ENCODE measurements at places on chromosomes 12 and 14.
A peak's percentile ranks its signal among the peaks of the same experiment; 100 is the strongest.

GRCh38 chr12:124120739-124121138, 147.7 kb downstream of the ZNF664 start:
- DNase-seq = no peak

GRCh38 chr12:54419088-54419887, at the start of gene ITGA5:
Gene ITGA5, minus strand, starts transcription at chr12:54419266. Its CDS starts 68 bp downstream, at chr12:54419198.
- peak; percentile 51 for DNase-seq

DNA sequence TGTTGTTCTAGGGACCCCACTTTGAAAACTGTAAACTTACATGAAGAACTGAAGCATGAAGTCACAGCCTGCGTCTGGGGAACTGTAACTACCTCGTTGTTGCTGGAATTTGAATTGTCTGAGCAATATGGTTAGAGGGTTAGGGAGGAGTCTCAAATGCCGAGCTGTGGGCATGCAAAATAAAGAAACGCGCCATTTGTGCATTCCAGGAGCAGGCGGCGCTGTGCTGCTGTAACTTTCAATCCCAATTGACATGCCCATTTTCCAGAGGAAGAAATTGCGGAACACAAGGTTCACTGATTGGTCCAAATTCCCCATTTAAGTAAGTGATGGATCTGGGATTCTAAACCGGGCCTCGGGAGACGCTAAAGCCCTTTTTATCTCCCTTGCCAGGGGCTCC, 61.3 kb downstream of the ZNF664 start:
- no peak for DNase-seq

DNA sequence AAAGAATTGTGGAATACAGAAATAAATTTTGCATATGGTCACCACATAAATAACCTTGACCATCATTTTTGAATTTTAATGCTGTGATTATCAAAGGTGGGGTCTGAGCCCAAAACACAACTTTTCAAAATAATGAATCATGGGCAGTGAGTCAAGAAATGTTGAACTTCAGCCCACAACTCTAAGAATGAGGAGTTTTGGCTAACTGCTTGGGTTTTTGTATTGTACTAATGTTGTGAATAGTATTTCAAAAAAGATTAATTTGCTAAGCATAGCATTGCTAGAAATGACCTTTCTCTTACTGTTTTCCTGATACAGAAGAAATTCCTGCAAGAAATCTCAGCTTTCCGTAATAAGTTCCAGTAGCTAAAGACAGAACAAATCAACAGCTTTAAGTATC, 24.4 kb upstream of the YARS2 start:
- peak; percentile 42 for DNase-seq

- peak; percentile 33 for DNase-seq
Observed at GRCh38 chr12:58159941-58160340, 218.6 kb downstream of the ATP23 start.

DNA sequence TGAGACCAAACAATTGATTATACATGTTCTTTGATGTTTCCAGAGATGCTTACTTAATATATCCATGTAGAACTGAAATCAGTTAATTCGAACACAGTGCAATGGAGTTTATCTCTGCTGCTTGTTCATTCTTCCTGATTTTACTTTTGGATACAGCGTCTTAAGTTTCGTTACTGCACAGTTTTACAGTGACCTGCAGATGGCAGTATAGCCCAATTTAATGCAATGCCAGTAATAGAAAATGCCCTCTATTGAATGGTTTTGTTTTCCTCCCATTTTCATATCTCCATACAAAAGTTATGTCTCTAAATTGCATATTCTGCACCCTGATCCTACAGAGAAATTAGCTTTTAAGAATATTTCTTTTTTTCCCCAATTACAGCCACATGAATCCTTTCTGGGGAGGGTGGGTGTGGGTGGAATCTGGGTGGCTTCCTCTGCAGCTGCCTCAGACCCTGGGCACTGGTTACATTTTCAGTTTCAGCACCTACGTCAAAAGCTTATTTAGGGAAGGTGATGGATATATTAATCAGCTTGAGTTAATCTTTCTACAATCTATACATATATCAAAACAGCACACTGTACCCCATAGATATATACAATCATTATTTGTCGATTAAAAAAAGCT, 101.1 kb upstream of the DCD start:
- DNase-seq = peak; percentile 12

GRCh38 chr12:78236264-78236663, 405.6 kb downstream of the NAV3 start:
- peak; percentile 12 for DNase-seq

DNA sequence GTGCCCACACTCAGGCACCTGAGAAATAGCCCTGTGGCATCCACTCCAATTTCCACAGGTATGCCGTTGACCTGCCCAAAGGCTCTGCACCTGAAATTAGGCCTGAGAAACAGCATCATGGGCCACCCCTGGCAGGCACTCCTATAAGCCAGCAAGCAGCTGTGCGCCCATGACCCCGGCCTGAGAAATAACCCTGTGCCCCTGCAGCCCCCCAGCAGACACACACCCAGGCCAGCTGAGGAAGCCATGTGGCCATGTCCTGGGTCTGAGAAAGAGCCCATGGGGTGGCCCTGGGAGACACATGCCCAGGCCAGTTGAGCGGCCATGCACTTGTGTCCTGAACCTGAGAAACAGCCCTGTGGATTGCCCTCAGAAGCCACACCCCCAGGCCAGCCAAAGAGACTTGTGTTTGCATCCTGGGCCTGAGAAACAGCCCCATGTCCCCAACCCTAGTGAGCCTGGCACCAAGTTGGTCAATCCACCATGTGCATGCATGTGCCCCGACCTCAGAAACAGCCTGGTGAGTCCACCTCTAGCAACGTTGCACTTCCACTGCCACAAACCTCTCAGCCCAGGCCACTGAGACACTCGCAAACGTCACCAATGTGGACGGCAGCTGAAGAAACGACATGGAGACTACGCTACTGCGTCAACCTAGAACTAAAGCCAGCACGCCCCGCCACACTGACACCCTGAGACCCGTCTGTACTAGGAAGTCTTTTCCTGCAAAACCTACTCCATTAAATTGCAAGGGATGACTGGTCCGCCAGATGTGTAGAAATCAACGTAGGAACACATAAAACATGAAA, 411.9 kb downstream of the TMEM121 start:
- DNase-seq = no peak

- DNase-seq = peak; percentile 96
Observed at GRCh38 chr14:58331111-58331510, 32.8 kb downstream of the ARID4A start.

GRCh38 chr14:54420478-54421142, 20.6 kb downstream of the CNIH1 start:
- DNase-seq = peak; percentile 31

GRCh38 chr14:34368115-34368970, 93.7 kb downstream of the SPTSSA start:
- DNase-seq = peak; percentile 37

DNA sequence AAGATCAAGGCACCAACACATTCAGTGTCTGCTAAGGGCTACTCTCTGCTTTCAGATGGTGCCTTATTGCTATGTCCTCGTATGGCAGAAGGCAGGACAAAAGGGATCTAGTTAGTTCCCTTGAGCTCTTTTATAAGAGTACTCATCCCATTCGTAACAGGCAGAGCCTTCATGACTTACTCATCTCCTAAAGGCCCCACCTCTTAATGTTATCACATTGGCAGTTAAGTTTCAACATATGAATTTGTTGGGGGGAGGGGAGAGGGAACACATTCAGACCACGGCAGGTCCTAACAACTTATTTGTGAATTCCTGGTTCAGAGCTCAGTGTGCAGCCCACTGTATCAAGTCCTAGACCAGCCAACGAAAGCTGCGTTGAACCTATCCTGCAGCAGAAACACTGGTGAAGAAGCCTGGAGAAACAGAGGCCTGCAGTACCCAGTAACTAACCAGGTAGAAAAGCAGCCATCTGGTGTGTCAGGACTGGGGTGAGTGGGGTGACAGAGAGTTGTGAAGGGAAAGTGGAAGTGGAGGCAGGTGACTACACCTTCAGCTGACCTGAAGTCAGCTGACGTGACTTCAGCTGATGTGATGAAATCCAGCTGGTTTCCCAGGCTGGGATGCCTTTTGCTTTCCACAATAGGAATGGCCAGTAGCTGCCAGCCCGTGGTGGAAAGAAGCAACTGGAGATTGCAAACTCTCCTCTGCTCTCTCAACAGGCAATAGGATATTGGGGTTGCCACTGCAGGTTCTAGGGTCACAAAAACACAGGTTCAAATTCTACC, 101.6 kb upstream of the PLXNC1 start:
- DNase-seq = no peak

DNA sequence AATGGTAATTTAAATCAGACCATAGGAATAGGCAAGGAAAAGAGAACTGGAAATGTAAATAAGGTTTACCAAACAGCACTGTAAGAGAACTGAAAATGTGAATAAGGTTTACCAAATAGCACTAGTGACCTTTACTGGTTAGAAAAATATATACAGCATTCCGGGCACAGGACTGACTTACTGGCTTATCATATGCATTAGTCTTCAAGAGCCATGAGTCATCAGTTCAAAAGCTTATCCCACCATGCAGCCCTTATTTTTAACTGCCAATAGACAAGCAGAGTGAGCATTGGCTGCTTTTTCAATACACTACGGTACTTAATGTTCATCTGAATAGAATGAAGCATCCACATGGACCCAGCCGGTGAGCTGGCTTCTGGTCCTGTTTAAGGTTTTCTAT, 13.0 kb upstream of the NELL2 start:
- no peak for DNase-seq

- DNase-seq = no peak
Observed at GRCh38 chr12:111607239-111607638, 8.1 kb upstream of the ATXN2 start.

- DNase-seq = peak; percentile 18
Observed at GRCh38 chr12:51521554-51522276, 69.3 kb upstream of the SCN8A start.

DNA sequence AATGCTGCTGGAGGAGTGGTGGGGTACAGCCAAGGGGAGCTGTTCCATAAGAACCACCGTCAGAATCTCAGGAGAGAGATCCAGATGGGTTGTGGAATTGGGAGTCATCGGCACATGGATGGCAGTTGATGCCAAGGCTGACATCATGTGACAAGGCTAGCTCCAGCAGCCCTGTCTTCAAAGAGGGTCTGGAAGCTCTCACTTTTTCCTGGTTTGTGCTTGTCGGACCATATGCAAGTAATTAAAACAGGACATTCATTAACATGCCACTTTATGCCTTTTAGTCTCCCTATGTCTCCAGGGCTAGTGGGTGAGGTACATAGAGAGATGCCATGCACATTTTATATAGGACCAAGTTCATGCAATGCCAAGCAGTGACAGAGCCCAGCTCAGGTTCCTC, 211.8 kb downstream of the CRADD start:
- no peak for DNase-seq

GRCh38 chr12:106586278-106586802, 3.5 kb downstream of the RFX4 start:
- DNase-seq = no peak

DNA sequence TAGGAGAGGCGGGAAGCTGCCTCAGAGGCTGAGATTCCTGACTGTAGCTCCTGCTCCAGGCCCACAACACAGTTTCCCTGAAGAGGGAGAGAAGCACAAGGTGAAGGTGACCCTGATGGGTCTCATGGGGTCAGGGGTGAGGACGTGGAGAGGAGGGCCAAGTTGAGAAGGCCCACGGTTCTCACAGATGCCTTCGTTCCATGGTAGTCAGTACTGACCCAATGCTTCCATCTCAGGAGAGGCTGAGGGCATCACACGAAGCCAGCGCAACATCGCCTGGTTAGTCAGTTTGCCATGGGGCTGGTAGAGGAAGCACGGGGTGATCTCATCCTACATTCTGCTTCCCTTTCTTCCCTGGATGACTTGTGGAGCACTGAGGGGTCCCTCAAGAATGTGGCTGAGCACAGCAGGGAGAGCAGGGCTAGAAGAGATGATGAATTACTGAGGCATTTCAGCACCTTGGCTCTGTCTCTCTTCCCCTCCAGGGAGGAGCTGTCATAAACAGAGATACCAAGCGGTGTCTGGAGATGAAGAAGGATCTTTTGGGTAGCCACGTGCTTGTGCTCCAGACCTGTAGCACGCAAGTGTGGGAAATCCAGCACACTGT, 51.9 kb downstream of the GALNT8 start:
- peak; percentile 3 for DNase-seq

DNA sequence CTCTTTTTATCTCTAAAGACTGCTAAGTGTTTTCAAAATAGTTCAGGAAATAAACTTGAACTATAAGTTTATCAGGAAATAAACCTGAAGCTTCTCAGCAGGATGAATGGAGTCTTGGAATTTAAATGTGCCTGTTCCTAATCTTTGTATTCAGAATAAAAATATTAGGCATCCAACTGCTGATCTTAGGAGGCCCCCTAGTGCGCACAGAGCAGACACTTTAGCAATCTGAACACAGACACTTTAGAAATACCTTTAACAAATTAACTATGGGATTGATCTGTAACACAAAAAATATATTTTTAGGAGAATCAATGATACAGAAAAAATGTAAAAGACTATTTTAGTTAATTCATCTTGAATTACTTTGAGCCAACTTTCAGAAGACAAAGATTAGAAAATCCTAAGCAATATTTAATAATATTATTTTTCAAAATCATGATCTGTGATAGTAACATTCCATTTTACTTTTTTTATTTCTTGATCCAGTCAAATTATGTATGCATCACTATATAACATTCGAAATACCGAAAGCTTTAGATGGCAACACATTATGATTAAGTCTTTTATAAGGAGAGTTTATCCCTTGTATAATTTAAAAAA, 80.9 kb downstream of the SLC41A2 start:
- peak; percentile 12 for DNase-seq

DNA sequence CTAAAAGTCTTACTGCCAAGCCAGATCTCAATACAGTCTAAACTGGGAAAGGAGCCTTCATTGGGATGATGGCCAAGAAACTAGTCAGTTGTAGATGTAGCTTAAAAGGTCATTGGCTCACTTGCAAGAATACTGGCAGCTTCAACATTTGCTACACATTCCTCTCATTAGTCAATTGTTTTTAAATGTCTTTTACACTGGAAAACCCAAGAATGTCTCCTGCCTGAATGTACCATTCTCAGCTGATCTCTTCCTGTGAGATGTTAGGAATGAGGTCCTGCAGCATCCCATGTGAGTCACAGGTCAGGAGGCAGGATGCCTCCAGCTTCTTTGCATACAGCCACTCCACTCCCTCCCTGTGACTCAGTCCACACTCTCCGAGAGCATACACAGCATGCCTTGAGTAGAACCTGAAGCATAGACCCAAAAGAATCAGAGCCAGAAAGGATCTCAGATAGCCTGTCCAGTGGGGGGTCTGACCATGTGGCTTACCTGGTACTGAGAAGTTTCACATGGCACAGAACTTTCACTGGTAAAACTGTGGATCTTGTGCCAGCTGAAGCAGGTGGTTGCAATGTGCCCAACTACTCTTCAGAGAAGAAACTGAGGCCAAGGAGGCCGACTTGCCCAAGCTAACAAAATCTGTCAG, 56.0 kb upstream of the HECTD1 start:
- peak; percentile 100 for DNase-seq

DNA sequence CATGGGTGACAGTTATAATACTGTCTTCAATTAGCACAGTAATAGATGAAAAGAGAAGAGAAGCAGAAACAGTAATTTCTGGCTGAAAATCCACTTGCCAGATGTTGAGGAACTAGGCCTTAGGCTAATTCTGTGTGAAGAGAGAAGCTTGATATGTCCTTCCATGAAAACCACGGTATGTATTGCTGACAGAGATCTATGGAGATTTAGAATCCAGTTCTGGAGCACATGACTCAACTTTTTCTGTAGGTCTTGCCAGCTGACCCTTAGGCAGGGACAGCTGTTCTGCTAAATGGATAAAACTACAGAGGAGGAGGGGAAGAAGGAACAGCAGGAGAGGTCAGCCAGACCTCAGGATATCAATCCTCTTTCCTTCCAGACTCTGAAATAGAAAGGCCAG, 211.5 kb downstream of the PRKD1 start:
- DNase-seq = peak; percentile 23
